Transverse colon (tissue), 4 donors: ENCODE measurements at places on chromosomes 5 and 9.

- no peak for DNase-seq
Observed at GRCh38 chr9:69252436-69252835, 72.6 kb upstream of the ENTREP1 start.

- no peak for DNase-seq
Observed at GRCh38 chr5:153490118-153491037, at the start of gene GRIA1. Gene GRIA1, plus strand, starts transcription at chr5:153490670.

DNA sequence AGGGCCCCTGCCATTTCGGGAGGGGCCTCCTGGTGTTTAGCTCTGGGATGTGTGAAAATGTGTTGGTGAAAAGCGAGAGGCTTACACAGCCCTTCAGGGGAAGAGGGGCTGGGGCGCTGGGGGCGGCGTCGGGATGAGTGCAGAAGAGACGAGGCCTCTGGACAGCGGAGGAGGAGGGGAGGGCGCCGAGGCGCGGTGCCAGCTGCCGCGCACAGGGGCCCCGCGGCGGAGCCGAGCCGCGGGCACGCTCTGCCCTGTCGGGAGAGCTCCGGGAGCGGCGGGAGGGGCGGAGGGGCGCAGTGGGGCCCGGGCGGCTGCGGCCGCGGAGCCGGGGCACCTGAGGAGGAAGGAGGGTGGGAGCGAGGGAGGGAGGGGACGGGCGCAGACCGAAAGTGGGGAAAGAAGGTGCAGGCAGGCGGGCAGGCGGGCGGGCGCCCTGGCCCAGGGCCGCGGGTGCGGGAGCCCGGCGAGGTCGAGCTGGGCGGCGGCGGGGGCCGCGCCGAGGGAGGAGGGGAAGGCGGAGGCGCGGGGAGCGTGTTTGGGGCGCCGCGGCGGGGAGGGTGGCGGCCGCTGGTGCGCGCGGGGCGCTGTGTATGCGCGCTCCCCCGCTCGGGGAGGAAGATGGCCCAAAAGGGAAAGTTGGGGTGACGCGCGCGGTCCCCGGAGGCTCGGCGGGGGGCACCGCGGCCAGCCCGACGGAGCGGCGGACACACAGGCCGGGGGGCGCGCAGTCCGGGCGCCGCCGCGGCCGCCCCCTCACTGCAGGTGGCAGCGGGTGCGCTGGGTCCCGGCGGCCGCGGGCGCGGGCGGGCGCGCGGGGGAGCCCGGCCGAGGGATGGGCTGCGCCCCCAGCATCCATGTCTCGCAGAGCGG lies at the start of gene PDE8B:
TSS of gene PDE8B (plus strand) at position 590 of the 873 bp plus-strand sequence. CDS start at position 836, 246 bp downstream.
- no peak for DNase-seq

- DNase-seq = no peak
Observed at GRCh38 chr9:98218562-98219363, 26.3 kb upstream of the CORO2A start.

GRCh38 chr5:94431696-94432095 lies 186.7 kb downstream of the KIAA0825 start:
- no peak for DNase-seq
